ENCODE measurements at places on chromosomes 16 and 17. TPM values are rescaled to one million over a fixed set of nuclear protein-coding genes. Genes with fewer than 3 reads are reported as not detected.
A peak's percentile ranks its signal among the peaks of the same experiment; 100 is the strongest.

GRCh38 chr16:62638964-62639870 lies 603.0 kb upstream of the CDH8 start:
- DNase-seq, result no peak

- no peak for DNase-seq
These were observed 62.3 kb downstream of the WSB1 start for GRCh38 chr17:27356091-27356705.

DNA sequence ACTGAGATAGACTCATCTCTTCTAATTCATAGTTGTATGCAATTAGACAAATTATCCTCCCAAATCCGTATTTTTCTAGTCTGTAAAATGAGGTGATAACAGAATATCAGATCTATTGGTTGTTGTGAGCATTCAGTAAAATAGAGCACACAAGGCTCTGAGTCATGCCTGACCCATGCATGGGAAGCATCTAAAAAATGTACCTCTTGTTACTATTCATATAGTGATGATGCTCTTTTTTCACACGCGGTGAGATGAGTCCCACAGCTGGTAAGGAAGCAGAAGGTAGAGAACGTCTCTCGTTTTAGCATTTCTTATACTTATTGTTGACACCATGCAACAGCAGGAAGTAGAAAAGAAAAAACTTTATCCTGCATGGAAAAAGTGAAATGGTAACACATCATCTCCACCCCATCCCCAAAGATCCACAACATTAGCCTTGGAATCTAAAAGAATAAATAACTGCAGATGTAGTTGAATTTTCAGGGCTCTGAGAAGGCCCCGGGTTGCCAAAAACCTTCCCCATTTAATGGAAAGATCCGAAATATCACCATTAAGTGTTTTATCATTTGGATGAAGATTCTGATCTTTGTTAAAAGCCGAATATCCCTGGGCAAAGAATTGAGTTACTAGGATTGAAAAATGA lies 215.6 kb downstream of the TMEM114 start:
- DNase-seq, result no peak

GRCh38 chr17:50055426-50056216 lies at the start of gene ITGA3:
Gene ITGA3, plus strand, starts transcription at chr17:50056110. Its CDS starts 330 bp downstream, at chr17:50056440.
- DNase-seq, result peak; percentile 94

GRCh38 chr16:10497132-10498101 lies 83.0 kb downstream of the EMP2 start:
- no peak for DNase-seq

- no peak for DNase-seq
These were observed 64.5 kb downstream of the RAI1 start for GRCh38 chr17:17745476-17746455.

GRCh38 chr17:48618256-48618896 lies 3.3 kb upstream of the HOXB8 start:
- DNase-seq, result no peak

- DNase-seq, result no peak
These were observed 344.8 kb upstream of the CCL2 start for GRCh38 chr17:33910200-33910857.

- DNase-seq, result no peak
These were observed 60.6 kb upstream of the ENDOV start for GRCh38 chr17:80354336-80354735.

- DNase-seq, result no peak
These were observed 2.5 kb downstream of the MAF start for GRCh38 chr16:79598063-79598347.

- no peak for DNase-seq
These were observed 80.8 kb upstream of the CIBAR2 start for GRCh38 chr16:85193115-85193493.

- DNase-seq, result no peak
These were observed 98.9 kb downstream of the CCT6B start for GRCh38 chr17:34862384-34862783.

- no peak for DNase-seq
These were observed 33.7 kb upstream of the VPS4A start for GRCh38 chr16:69277413-69277812.

GRCh38 chr16:15498427-15499175 lies 64.2 kb downstream of the BMERB1 start:
- DNase-seq, result no peak

DNA sequence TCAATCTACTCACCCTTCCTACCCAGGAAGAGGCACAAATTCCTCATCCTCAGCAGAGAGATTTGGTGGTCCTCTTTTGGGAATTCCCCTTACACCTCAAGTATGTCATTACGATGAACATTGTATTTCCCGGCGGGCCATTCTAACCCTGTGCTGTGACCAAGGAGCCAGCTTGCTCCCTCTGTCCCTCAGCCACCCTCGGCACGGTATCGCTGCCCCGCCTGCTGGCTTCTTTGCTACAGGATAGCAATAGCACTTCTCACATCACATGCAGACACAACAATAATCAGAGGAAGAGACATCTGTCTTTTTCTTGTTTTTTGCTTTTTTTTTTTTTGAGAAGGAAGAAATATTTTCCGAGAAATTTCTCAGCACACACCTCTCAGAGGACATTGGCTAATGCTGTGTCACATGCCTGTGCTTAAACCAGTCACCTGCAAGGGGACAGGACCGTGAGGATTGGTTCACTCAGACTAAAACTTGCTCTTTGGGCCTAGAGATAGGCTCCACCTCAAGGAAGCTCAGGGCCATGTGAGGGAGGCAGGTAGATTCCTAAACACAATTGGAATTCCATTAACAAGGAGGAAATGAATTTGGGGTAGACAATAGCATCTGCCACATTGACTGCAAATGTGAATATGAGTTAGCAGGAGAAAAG lies 41.2 kb downstream of the TMC5 start:
- DNase-seq, result no peak

- DNase-seq, result no peak
These were observed 8.4 kb downstream of the PER1 start for GRCh38 chr17:8143581-8144400.

- no peak for DNase-seq
These were observed 5.3 kb downstream of the GPRC5B start for GRCh38 chr16:19879241-19879792.

DNA sequence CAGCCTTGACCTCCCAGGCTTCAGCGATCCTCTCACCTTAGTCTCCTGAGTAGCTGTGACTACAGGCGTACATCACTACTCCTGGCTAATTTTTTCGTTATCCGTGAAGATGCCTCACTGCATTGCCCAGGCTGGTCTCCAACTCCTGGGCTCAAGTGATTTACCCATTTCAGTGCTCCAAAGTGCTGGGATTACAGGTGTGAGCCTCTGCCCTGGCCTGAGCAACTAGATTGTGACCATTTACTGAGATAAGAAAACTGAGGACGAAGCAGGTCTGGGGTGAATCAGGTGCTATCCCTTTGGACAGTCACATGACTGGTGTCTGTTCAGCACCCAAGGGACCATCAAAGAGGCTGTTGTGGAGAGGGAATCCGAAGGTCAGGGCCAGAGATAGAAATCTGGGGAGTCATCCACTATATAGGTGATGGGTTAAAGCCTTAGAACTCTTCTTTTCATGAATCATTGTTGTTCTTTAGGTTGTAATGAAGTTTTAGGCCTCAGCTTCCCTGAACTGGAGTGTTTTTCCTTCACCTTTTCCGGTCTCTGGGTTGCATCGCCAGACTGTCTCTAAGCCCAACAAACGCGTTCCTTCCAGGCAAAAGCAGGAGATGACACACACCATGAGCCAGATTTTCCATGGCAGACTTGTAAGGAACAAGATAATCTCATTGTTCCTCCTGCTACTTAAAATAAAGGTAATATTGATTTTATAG lies 62.5 kb downstream of the FTO start:
- no peak for DNase-seq

- no peak for DNase-seq
These were observed 19.0 kb downstream of the CACNA1H start for GRCh38 chr16:1171854-1172428.

- DNase-seq, result peak; percentile 97
These were observed 189.4 kb upstream of the CDH8 start for GRCh38 chr16:62225675-62226074.

- no peak for DNase-seq
These were observed 43.3 kb downstream of the RANBP10 start for GRCh38 chr16:67763066-67763465.

GRCh38 chr17:17036524-17036998 lies 5.7 kb upstream of the MPRIP start:
- no peak for DNase-seq

GRCh38 chr16:12398029-12398682 lies 405.5 kb downstream of the CPPED1 start:
- DNase-seq, result no peak

DNA sequence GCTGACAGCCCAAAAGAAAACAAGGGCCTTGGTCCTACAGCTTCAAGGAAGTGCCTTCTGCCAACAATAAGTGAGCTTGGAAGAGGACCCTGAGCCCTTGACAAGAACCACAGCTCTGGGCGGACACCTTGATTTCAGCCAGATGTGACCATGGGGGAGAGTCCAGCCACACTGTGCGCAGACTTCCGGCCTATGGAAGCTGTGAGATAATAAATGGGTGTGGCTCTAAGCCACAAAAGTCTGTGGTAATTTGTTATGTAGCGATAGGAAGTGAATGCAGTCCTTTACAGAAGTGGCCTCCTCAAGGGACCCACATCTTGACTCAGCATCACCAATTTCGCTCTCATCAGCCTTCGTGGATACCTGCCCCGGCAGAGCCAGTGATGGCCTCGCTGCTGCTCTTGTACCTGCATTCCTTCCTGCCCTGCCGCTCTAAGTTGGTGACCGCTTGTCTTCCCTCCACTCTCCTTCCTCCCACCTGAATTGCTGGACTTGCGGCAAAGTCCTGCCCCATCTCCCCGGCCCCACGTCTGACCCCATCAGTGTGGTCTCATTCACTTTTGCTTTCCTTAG lies 29.3 kb downstream of the PRSS54 start:
- DNase-seq, result no peak

Gene CACNG1
- total RNA-seq, result not detected

Gene HEATR9
- not detected for total RNA-seq

Gene NLRC5
- total RNA-seq, result 8.2 TPM
